ENCODE measurements at places on chromosomes 12 and 14.

DNA sequence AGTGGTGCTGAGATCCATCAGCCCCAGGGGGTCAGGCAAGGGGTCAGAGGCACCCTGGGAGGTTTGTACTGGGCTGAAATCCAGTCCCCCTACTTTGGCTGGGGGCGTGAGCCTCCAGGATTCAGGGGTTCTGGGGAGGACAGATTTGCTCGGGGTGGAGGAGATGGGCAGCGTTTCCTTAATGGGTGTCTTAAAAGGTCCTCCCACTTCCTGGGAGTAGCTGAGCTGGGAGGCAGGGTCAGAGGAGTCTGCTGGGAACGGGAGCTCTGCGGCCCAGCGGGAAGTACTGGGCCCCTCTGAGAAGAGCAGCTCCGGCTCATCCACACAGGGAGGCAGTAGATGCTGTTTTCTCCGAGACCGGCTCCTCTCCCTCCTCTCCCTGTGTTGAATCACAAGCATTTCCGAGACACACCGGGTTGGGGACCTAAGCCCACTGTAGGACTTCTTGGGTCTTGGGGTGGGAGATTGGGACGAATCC lies 2.1 kb upstream of the TEX52 start:
- no peak for DNase-seq

DNA sequence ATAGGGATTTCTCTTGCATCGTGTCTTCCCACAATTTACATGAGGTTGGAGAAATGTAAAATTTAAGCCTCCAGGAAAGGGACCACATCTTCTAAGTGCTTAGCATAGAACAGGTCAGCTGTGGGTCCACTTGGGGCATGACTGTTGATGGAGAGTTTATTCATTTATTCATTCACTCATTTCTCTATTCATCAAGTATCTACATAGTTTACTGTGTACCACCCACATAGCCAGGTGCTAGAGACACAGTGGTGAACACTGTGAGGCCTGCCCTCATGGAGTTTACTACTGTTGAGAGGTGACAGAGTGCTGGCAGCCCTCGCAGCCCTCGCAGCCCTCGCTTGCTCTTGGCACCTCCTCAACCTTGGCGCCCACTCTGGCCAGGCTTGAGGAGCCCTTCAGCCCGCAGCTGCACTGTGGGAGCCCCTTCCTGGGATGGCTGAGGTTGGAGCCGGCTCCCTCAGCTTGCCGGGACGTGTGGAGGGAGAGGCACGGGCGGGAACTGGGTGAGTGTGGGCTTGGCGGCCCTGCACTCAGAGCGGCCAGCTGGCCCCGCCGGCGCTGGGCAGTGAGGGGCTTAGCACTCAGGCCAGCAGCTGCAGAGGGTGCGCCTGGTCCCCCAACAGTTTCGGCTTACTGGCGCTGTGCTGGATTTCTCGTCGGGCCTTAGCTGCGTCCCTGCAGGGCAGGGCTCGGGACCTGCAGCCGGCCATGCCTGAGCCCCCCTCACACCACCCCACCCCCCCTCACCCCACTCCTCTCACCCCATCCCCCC lies 1.7 kb upstream of the JPH4 start:
- DNase-seq = no peak

DNA sequence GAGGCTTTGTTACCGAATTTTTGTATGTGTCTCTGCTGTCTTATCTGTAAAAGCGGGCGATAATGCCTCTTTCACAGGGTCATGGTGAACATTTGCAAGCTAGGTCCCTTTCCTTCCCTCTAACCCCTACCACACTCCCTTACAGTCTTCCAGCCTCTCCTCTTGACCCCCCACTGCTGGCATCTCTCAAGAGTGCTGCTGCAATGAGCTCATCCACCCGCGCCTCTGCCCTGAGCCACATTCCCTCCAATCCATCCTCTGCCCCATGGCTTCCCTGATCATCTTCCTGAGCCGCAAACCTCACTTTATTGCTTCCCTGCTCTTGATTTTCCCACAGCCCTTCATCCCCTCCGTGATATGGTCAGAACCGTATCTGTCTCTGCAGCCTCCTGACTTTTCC lies 343.6 kb downstream of the BCL11B start:
- DNase-seq = no peak

- DNase-seq = no peak
These were observed 54.6 kb downstream of the CDC42BPB start for GRCh38 chr14:103002578-103003350.

DNA sequence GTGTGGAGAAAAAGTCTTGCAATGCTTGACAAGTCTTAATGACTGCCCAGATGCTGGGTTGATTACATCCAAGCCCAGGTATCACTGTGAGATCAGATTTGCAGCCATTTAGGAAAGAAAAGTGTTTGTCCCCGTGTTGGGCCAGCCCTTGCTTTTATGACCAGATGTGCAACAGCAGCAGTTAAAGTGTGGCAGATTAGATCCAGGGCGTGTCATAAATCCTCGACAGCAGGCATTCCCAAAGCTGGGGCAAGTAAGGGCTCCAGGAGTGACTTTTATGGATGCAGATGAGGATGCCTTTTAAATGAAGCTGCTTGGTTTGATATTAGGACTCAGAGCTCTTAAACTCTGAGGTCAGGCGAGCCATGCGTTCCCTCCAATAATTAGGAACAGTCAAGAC lies 1.7 kb downstream of the SMOC1 start:
- DNase-seq = no peak

GRCh38 chr12:1744932-1745331 lies 54.1 kb downstream of the ADIPOR2 start:
- no peak for DNase-seq

- DNase-seq = peak; percentile 62
These were observed 142.1 kb downstream of the MED13L start for GRCh38 chr12:116135209-116135930.

DNA sequence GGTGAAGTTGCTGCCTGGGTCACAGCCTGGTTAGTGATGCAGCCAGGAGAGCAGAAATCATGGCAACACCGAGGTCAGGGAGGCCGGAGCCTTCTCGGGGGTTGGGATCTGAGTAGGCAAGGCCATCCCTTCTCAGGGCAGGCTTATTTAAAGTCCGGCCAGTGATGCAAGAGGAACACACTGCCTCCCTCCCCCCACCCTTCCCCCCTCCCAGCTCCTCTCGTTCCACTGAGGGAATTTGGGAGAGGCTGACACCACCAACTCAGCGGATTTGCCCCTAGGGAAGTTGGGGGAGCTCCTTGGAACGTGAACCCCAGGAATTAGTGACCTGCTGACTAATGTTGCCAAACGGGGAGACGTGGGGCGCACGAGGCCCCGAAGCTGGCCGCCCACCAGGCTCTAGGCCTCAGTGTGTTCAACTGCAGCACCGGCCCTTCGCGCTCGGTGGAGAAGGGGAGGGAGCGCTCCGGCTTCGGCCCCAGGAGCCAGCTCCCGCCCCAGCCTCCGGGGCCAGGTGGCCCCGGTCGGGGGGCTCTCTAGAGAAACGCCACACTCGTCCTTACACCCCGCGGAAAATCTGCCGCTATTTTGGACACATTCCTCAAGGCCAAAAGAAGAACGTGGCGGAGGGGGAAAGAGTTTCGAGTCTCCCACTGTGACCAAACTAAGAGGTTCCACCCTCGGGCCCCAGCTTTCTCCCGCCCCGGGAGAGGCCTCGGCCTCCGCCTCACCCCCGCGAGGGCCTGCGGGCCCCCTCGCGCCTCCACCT lies 1.6 kb downstream of the CTDSP2 start:
- DNase-seq = peak; percentile 48

DNA sequence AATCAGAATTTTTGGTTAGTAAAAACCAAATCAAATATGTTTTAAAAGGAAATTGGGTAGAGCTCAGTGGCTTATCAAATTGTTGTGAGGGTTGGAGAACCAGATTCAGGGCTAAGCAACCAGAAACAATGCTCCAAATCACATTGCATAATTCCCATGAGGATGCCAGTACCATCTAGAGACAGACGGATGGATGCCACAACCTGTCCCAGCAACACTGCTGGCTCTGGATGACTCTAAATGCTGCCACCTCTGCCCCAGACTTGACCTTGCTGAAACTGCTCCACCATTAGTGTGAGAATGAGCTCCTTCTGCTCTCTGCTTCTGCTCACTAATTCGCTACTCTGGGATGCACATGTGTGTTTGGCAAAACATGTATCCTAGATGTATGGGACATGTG lies 43.9 kb downstream of the FRS2 start:
- no peak for DNase-seq

DNA sequence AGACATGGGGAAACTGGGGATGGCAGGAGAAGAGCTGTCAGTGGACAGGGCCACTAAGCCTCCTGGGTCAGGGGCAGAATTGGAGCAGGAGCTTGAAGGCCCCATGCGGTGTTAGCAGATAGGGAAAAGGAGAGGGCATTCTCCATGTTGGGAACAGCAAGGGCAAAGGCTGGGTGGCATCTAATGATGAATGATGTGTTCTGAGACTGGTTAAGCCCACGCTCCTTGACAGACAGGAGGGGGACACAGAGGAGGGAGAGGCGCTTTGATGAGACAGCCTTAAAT lies 63.0 kb downstream of the CLMN start:
- no peak for DNase-seq

DNA sequence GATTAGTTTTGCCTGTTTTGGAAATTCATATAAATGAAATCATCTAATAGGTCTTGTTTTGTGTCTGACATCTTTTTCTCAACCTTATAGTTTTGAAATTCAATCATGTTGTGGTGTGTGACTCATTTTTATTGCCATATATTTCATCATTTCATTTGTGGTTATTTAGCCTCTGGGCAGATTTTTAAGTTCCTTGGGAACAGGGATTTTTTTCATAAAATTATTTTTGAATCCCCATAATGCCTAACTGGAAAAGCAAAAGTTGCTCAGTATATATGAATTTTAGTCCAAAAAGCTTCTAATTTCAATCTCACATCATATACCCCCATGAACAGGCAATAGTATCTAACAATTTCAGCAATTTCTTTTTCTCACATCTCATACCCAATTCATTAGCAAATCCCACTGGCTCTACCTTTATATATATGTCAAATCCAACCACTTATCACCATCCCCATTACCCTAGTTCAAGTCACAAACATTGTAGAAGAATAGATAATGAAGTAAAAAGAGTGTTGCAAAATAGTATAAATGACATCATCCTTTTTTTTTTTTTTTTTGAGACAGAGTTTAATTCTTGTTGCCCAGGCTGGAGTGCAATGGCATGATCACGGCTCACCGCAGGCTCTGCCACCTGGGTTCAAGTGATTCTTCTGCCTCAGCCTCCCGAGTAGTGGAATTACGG lies 2.6 kb upstream of the OR6J1 start:
- DNase-seq = no peak

DNA sequence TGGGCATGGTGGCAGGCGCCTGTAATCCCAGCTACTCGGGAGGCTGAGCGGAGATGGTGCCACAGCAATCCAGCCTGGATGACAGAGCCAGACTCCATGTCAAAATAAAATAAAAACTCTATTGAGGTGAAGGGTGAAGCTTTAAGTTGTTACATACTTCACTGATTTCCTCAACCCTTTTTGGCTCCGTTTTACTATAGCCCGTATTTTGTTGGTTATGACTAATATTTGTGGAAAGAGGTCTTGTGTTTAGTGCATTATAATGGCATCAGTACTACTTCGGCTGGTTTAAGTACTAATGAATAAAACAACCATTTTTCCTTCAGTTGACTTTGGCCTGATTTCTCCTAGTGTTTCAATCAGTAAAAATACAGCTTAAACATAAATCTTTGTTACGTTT lies 27.0 kb upstream of the SLC2A14 start:
- no peak for DNase-seq

GRCh38 chr14:91175291-91176201 lies 61.7 kb downstream of the DGLUCY start:
- no peak for DNase-seq

- no peak for DNase-seq
These were observed 31.8 kb upstream of the TEX22 start for GRCh38 chr14:105366386-105367074.

GRCh38 chr12:1530592-1531152 lies 63.7 kb downstream of the FBXL14 start:
- DNase-seq = no peak

DNA sequence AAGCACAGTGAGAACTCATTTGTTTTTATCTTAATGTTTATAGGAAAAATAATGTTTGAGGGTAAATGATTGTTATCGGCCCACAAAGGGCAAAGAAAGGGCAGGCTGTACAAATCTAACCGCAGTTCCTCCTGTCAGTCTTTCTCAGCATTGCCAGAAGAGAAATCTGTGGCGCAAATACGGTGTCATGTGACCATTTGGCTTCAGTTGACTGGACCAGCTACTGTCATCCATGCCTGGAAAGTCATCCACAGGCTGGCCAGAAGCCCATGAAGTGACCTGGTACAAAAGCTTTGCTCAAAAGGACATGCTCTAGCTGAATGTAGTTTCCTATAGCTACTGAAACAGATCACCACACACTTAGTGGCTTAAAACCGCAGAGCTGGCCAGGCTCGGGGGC lies 43.6 kb downstream of the HCAR2 start:
- no peak for DNase-seq

DNA sequence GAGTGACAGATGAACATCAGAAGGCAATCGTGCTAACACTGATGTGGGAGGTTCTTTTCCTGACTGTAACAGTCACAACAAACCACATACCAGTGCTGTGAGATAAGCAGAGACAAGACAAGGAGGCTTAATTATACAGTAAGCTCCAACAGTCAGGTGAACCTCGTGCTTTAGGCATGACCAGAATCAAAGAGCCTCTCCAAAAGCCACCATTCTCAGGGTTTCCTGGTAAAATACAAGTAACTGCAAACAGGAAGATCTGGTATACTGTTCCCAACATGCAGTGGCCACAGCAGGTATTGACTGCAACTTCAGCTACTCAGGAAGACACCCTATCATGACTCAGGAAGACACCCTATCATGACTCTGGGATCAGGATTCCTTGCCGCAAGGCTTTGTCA lies 47.3 kb upstream of the GTF2A1 start:
- DNase-seq = no peak

- DNase-seq = no peak
These were observed 43.1 kb upstream of the ATF7IP start for GRCh38 chr12:14322403-14322802.

- no peak for DNase-seq
These were observed 91.7 kb downstream of the TMX1 start for GRCh38 chr14:51331486-51332367.

DNA sequence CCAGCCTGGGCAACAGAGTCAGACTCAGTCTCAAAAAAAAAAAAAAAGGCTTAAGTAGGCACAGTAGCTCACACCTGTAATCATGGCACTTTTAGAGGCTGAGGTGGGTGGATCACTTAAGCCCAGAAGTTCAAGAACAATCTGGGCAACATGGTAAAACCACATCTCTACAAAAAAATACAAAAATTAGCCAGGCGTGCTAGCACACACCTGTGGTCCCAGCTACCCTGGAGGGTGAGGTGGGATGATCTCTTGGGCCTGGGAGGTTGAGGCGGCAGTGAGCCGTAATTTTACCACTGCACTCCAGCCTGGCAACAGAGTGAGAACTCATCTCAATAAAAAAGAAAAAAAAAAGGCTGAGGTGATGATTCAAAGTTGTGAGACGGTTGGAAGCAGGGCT lies 9.1 kb upstream of the RESF1 start:
- no peak for DNase-seq

GRCh38 chr12:50678650-50679365 lies 85.1 kb upstream of the ATF1 start:
- DNase-seq = no peak

GRCh38 chr12:92641291-92641690 lies 61.5 kb upstream of the PLEKHG7 start:
- DNase-seq = no peak

- no peak for DNase-seq
These were observed 76.4 kb downstream of the GPATCH2L start for GRCh38 chr14:76228138-76228537.

All from skeletal muscle cell (primary cell).